ENCODE measurements at places on chromosomes 6 and 20.

DNA sequence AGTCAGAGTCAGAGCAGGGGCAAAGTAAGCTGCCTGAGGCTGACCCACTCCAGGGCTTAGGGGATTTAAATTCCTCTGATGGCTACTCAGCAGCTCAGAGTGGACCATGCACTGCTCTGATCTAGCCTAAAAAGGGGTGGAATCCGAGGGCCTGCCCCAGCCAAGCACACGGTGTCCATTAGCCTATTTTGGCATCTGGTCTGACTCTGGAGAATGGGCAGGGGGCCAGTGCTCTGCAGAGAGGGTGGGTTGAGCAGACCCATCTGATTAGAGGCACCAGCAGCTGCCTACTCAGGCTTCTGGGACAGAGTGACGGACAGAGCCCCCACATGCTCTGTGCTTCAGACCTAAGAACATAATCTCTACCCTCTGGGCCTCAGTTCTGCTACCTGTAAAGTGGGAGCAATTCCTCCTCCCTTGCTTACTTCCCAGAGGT, 25.9 kb upstream of the TGM2 start:
- no peak for DNase-seq

DNA sequence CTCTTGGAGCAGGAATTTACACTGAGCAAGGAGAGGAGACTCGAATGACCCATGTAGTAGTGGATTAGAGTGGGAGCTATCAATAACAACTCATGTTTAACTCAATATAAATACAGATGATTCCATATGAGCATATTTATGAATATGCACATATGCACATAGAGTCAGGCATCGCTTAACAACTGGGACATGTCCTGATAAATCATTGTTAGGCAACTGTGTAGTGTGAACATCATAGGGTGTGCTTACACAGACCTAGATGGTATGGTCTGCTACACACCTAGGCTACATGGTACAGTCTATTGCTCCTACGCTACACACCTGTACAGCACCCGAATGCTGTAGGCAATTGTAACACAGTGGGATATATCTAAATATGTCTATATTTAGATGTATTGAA, 75.9 kb upstream of the RALGAPA2 start:
- no peak for DNase-seq

DNA sequence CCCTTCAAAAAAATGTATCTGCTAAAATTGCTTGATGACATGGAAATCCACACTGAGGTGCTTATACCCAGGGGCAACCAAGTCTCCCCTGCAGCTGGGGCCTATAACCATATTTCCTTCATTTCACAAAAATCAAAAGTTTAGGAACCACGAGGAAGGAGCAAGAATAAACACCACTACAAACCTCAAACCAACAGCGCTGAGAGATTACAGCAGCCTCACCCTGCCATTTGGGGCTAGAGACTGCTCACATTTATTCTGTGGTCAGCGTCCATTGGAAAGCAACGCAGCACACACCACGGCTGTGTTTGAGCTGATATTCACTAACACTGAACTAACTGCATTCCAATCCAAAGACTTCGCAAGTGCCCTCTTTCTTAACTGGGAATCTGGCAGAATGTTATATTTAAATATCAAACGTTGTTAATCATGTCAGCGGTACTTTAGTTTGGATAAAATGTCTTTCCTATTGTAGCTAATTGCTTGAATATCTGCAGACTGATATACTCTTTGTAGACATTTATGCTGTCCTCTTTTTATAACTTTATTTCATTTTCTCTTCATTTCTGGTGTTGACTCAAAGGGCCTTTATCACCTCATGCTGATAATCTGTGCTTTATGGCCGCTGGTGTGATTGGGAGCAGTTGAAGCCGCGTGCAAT, 94.6 kb downstream of the FOXA2 start:
- no peak for DNase-seq

DNA sequence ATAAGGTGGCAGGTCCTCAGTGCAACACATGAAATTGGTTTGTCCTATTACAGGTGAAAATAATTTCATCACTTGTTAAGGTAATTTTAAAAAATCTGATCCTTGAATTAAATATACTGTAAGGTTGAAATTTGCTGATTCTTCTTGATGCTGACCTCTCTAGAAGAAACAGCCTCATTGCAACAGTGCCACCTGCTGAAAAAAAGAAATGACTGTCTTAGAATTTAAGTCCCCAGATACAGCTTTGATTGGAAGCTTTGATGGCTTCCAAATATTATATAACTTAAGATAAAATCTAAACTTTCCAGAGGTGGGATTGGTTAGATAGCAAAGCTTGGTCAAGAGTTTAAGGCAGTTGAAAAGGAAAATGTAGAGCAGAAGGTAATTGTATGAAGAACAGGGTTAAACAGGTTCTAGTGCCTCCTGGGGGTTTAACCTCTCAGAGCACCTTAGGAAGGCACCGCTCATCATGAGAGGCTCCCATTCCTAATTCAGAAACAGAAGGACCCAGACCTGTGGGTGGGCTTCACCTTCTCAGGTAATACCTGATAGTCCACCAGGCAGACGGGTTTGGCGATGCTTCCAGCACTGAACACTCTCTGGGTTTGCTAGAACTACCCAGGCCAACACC, 401.0 kb downstream of the PAX1 start:
- DNase-seq = no peak

- DNase-seq = no peak
These were observed 63.9 kb upstream of the MCHR2 start for GRCh38 chr6:100057941-100058340.
